ENCODE measurements at places on chromosomes 7 and 10.

DNA sequence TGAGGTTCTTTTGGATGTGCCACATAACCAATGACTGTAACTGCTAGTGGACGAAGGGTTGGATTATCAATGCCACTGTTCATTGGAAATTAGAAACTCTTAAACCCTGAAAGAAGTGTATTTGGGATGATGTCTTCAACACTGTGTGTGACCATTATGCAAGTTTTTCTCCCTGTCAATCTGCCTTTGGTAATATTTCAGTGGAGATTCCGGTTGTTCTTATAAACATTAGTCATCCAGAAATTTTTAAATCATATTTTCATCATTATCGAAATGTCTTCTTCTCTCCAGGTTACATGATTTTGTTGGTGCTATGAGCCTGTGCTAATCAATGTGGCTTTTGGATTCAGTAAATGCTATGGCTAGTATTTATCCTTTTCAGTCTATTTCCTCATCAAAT lies 61.7 kb upstream of the KLF6 start:
- no peak for DNase-seq

DNA sequence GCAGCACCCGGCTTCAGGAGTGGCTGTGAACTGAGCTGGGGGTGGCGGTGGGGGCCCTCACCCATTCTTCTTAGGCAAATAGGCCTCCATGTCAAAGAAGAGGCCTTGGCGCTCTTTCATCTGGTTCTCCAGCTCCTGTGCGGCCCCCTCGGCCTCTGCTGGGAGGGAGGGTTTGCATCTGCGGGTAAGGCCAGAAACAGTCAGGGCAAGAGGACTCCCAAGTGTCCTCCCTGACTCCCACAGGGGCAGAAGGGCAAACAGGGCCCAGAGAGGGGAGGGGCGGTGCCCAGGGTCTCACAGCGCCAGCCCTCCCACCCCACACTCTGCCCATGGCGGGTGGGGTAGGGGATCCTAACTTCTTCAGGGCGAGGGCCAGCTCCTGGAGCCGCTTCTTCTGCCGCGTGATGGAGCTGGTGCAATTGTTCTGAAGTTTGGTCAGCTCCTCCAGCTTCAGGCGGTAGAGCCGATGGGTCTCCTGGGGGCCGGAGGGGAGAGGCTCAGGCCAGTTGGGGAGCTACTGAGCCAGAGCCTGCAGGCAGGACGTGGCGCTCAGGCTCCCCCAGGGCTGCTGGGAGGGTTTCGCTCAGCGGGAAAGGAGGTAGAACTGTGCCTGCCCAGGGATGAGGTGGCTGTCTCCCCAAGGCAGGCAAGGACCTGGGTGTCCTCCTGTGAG lies 2.2 kb downstream of the TMEM120A start:
- DNase-seq: no peak

GRCh38 chr10:103660364-103661197 lies 167.1 kb downstream of the NEURL1 start:
- DNase-seq: peak; percentile 67

GRCh38 chr10:19577807-19578206 lies 238.4 kb upstream of the PLXDC2 start:
- no peak for DNase-seq

DNA sequence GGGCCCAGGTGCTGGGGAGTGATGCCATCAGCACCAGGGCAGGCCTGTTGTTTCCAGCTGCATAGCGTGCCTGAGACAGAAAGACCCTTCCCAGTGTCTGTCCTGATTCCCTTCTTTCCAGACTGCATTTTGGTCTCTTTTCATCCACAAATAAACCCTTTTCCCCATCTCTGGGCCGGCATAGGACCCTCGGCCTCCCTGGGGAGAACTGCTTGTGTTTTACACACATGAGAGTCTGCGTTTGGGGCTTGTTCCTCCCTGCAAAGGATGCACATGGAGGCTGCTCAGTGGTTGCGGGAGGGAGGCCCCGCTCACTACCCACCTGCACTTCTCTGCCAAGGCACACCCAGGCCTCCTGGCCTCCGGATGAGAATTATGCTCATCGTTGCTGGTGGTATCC lies 5.8 kb upstream of the MMP21 start:
- no peak for DNase-seq

GRCh38 chr7:156120552-156120951 lies 308.3 kb upstream of the SHH start:
- DNase-seq: no peak

GRCh38 chr10:60031183-60031582 lies 124.8 kb upstream of the CCDC6 start:
- no peak for DNase-seq

GRCh38 chr7:108308903-108309302 lies 147.3 kb downstream of the NRCAM start:
- peak; percentile 90 for DNase-seq

GRCh38 chr7:149500910-149501309 lies 3.3 kb upstream of the ZNF746 start:
- DNase-seq: no peak

- no peak for DNase-seq
Measured at GRCh38 chr10:72223743-72224101, 7.6 kb upstream of the ASCC1 start.

DNA sequence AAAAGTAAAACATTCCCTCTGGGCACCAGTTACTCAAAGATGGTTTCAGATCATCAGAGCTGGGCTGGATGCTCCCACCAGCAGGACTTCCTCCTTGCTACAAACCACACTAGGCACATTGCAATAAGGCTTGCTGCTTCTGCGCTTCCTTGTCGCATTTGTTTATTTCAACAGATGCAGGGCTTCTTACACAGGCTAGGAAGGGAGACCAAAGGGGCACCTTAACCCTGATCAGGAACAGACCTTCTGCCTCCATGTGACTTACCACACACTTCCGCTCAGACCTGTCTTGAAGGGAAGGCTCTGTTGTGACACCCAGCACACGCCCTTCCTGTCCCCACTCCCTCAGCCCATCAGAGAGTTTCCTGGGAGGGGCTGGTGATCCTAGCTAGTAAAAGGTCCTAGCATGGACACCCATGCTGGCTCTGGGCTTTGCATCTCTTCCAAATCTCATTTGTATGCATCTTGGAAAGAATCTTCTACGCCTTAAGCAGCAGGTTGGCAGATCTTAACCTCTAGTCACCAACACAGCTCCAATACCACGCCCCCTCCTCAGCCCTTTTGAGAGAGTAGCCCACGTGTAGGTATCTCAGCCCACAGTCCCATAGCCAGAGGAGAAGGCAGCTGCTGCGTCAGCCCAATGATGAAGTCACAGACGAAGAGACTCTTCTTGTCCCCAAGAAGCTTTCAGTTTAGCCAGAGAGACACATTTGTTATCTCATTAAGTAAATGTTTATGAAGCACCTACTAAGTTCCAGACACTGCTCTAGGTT lies 47.1 kb upstream of the SVIL start:
- DNase-seq: no peak

- no peak for DNase-seq
Measured at GRCh38 chr10:35225204-35225603, 98.6 kb downstream of the CREM start.

GRCh38 chr7:21568762-21569161 lies 25.9 kb downstream of the DNAH11 start:
- peak; percentile 4 for DNase-seq

GRCh38 chr7:132076301-132077035 lies 499.8 kb downstream of the PLXNA4 start:
- peak; percentile 21 for DNase-seq

DNA sequence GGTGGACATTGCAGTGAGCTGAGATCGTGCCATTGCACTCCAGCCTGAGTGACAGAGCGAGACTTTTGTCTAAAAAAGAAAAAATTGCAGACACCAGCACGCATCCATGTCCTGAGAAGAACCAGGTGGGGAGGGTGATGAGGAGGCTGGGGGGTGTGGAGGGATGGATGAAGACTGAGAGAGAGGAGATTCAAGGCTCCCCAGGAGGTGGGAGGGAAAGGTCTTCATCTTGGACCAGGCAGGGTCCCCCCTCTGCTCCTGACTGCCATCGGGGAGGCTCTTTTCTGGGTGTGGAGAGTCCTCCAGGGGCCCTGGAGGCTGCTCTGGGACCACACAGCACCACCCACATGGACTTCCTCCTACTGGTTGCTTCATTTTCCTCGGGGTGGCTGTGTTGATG lies 1.5 kb downstream of the SCART1 start:
- DNase-seq: no peak

GRCh38 chr7:32077806-32078205 lies 7.6 kb upstream of the PDE1C start:
- DNase-seq: no peak

DNA sequence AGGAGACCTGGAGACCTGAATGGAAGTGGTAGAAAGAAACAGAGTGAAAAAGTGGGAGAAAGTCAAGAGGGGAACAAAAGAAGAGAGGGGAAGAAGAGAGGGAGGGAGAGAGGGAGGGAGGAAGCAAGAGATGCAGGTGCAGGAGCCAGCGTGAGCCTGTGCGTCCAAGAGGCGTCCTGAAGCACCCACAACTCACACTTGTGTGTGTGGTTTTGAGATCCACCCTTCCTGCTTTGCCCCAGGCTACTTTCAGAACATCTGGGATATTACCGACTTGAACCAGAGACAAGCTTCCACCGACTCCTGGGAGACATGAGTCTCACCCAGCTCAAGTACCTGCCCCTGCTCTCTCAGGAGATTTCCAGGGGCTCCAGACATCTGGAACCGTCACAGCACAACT lies 9.8 kb downstream of the AFAP1L2 start:
- DNase-seq: no peak

- DNase-seq: no peak
Measured at GRCh38 chr10:132229834-132230556, 43.2 kb downstream of the DPYSL4 start.

GRCh38 chr10:49508654-49509053 lies 30.3 kb downstream of the ERCC6 start:
- no peak for DNase-seq

All from astrocyte of the hippocampus (primary cell).